Panc1 (cell line): ENCODE measurements at places on chromosomes 11 and 22.

GRCh38 chr11:38990139-38990538, 2392.1 kb upstream of the RAG2 start:
- H3K36me3 ChIP-seq: no peaks in the 10 kb centered on the region
- no peak for DNase-seq
- H3K4me1 ChIP-seq: no peaks in the 10 kb centered on the region
- no peaks in the 10 kb centered on the region for H3K27me3 ChIP-seq
- no peak overlapping the region for H3K27ac ChIP-seq
- H3K4me3 ChIP-seq: no peak overlapping the region

DNA sequence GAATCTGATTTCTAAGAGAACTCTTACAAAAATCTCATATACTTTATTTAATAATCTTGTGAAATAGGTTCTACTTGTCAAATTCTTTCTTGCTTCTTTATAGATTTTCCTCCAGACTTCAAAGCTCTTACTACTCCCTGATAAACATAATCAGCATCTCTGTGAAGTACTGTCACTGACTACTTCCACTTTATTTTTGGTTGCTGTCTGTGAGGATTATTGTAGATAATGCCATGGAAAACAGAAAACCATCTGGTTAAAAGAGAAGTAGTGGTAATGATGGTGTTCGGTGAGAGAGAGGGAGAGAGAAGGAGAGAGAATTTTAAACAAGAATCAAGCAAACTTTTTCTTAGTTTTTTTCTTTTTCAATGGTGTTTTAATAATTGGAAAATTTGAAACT, 152.3 kb downstream of the TMEM135 start:
- H3K36me3 ChIP-seq: no peaks in the 10 kb centered on the region
- H3K27ac ChIP-seq: no peak overlapping the region
- DNase-seq: no peak
- H3K4me1 ChIP-seq: no peaks in the 10 kb centered on the region
- no peak overlapping the region for H3K4me3 ChIP-seq
- no peaks in the 10 kb centered on the region for H3K27me3 ChIP-seq

DNA sequence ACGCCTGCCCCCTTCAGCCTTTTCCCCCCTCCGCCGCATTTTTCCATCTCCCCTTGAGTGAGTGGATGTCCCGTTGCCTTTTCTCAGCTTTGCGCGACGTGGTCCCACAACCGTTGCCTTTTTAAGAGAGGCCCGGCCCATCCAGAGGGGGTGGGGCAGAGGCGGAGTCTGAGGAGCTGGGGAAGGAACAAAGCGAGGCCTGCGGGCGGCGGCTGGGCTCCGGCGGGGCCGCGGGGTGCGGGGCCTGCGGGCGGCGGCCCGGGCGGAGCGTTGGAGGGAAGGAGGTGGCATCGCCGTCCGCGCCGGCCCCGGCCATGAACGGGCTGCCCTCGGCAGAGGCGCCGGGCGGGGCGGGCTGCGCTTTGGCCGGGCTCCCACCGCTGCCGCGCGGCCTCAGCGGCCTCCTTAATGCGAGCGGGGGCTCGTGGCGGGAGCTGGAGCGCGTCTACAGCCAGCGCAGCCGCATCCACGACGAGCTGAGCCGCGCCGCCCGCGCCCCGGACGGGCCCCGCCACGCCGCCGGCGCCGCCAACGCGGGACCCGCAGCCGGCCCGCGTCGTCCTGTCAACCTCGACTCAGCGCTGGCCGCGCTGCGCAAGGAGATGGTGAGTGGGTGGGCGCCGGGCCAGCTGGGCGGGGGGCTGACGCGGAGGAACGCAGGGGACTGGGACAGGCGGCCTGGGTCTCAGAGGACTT, at the start of gene FAM89B:
FAM89B (plus strand) TSS at position 183 of the 696 bp plus-strand sequence; CDS start at position 315, 132 bp downstream.
- H3K4me3 ChIP-seq: peak within 1 kb of the TSS; percentile 93
- H3K36me3 ChIP-seq: no peaks in the 10 kb centered on the region; the same call in 1 of the 2 replicates
- H3K27ac ChIP-seq: peak within 1 kb of the TSS; percentile 88
- H3K27me3 ChIP-seq: no peaks in the 10 kb centered on the region

- no peaks in the 10 kb centered on the region; the same call in 1 of the 2 replicates for H3K27me3 ChIP-seq
- no peaks in the 10 kb centered on the region for H3K4me1 ChIP-seq
- H3K27ac ChIP-seq: no peak overlapping the region
- no peak for DNase-seq
- peak overlapping the region; percentile 29 for H3K4me3 ChIP-seq
- H3K36me3 ChIP-seq: no peaks in the 10 kb centered on the region
These were observed 345.8 kb downstream of the BRD1 start for GRCh38 chr22:49481659-49482399.

DNA sequence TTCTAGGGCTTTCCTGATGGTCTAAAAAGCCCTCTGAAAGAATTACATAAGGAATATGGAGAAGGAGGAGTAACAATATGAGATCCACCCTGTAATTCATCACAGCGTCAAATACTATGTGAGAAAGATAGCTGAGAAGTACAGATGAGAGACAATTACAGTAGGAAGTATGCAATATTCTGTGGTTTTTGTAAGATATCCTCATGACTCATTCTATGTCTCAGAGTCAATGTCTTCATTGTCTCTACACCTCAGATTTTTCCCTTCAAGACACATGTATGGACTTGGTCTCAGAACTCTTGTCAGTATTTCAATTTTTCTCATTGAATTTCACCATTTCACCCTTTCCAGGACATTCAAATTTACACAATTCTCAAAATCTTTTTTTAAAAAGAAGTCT, 343.3 kb upstream of the CTSC start:
- H3K4me1 ChIP-seq: no peaks in the 10 kb centered on the region
- H3K4me3 ChIP-seq: no peak overlapping the region

DNA sequence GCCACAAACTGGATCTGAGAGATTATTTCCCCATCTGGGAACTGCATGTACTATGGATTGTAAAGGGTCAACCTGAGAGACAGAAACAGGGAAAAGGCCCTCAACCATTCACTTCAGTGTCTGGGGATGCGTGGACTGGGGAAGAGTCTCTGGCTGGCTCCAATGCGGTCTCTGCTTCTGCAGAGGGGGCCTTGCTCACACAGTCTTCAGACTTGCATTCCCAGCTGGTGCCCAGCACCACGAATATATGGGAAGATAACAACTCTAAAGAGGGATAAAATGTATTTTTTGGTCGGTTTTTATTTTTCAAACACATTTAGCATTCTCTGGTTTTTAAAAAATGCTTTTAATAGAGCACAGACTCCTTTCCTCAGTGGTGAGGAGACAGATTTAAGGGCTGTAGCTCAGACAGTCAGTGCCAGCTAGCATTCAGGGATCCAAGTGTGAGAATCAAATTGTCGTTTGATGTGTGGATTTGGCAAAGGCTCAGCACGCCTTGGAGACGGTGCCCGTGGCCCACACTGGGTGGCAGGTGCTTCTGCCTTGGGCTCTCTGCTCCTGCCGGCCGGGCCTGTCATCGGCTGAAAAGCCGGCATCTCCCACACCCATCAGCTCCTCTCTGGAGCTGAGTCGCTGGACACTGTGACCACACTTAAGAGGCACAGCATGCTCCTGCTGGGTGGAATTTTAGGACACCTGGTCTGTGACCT, 8.0 kb upstream of the EFCAB6 start:
- H3K4me1 ChIP-seq: no peaks in the 10 kb centered on the region
- no peaks in the 10 kb centered on the region for H3K36me3 ChIP-seq
- H3K4me3 ChIP-seq: no peak overlapping the region

DNA sequence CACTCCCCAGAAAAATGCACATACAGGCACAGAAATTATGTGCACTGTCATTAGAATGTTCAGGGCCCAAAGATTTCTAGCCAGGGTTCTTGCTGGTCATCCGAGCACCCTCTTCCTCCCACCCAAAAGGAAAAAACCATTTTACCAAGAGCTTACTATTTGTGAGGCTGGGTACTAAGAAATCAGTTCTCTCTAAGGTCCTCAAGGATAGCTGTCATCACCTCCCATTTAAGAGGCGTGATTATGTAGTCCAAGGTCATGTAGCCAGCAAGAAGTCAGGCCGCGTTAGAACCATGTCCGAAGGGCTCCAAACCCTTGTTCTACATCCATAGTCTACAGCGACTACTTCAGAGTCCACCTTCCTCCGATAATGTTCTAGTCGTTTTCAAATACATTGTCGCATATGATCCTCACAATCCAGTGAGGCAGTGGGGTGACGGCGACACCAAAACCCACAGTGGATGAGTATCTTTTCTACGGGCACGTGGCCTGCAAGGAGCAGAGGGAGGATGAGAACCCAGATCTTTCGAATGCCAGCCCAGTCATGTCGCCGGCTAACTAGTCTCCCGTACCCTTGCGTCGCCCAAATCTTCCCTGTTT, 634 bp downstream of the TIMM8B start:
- no peaks in the 10 kb centered on the region for H3K27me3 ChIP-seq
- H3K4me3 ChIP-seq: peak overlapping the region; percentile 99
- peak; percentile 28 for DNase-seq
- peaks cover 35% of the 10 kb centered on the region for H3K36me3 ChIP-seq
- peak overlapping the region; percentile 92 for H3K27ac ChIP-seq
- H3K4me1 ChIP-seq: peaks cover 4% of the 10 kb centered on the region

GRCh38 chr11:79465160-79465559, 24.3 kb upstream of the TENM4 start:
- H3K4me1 ChIP-seq: no peaks in the 10 kb centered on the region
- H3K27me3 ChIP-seq: peaks cover 2% of the 10 kb centered on the region; the same call in 1 of the 2 replicates
- no peak for DNase-seq
- no peak overlapping the region for H3K4me3 ChIP-seq
- no peak overlapping the region for H3K27ac ChIP-seq

DNA sequence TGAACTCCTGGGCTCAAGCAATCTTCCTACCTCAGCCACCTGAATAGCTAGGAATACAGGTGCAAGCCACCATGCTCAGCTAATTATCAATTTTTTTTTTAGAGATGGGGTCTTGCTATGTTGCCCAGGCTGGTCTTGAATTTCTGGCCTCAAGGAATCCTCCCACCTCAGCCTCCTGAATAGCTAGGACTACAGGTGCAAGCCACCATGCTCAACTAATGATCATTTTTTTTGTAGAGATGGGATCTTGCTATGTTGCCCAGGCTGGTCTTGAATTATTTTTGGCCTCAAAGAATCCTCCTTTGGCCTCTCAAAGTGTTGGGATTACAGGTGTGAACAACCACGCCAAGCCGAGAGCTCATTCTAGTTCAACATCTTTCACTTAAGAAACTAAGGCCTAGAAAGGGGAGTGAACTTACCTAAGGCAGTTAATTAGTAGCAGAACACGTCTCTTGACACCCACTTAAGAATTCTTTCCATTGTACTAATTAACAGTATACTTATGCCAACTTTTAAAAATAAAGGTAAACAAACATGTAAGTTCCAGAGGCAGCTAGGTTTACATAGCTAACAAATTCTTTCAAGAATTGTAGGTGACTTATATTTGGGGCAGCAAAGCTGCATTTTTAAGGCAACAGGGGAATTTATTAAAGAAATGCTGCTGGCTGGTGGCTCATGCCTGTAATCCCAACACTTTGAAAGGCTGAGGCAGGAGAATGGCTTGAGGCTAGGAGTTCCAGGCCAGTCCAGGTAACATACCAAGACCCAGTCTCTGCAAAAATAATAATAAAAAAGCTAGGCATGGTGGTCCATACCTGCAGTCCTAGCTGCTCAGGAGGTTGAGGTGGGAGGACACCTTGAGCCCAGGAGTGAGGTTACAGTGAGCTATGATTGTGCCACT, 9.6 kb downstream of the ZBED5 start:
- H3K27me3 ChIP-seq: no peaks in the 10 kb centered on the region
- H3K4me1 ChIP-seq: peaks cover 4% of the 10 kb centered on the region; the same call in 1 of the 2 replicates
- peaks cover 14% of the 10 kb centered on the region; the same call in 1 of the 2 replicates for H3K36me3 ChIP-seq
- no peak for DNase-seq

- peaks cover 23% of the 10 kb centered on the region for H3K27me3 ChIP-seq
- no peaks in the 10 kb centered on the region for H3K4me1 ChIP-seq
- DNase-seq: no peak
These were observed 9.3 kb upstream of the FXYD6 start for GRCh38 chr11:117885777-117886176.

- no peaks in the 10 kb centered on the region for H3K27me3 ChIP-seq
- no peaks in the 10 kb centered on the region for H3K36me3 ChIP-seq
- H3K27ac ChIP-seq: no peak overlapping the region
- DNase-seq: no peak
These were observed 2.7 kb upstream of the NXPE1 start for GRCh38 chr11:114562166-114562916.

GRCh38 chr11:96990914-96991313, 601.1 kb downstream of the JRKL start:
- no peak overlapping the region for H3K4me3 ChIP-seq
- DNase-seq: no peak
- H3K4me1 ChIP-seq: no peaks in the 10 kb centered on the region
- H3K27ac ChIP-seq: no peak overlapping the region

DNA sequence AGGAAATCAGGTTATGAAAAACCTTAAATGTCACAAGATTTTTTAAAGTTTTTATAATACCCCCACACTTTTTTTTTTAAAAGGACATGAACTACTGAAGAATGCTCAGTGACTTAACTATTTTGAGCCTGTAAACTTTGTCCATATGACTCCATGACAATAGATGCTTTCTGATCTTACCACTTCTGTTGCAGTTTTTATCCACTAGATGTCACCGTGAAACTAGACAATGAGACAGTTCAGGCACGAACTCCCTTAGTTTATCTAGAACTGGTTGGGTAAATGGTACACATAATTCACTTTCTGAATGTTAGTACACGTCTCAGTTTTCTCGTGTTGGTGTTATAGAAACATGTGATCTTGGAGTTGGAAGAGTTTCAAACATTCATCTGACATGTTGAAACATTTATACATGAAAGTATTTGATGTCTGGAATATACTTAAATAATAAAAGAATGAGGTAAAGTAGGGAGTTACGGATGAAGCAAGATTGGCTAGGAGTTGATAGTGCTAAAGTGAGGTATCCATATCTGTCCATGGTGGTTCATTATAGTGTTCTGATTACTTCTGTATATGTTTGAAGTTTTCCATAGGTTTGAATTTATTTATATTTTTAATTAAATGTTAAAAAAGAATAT, 8.1 kb downstream of the CCDC15 start:
- H3K27me3 ChIP-seq: no peaks in the 10 kb centered on the region
- no peaks in the 10 kb centered on the region for H3K4me1 ChIP-seq
- peak; percentile 78 for DNase-seq
- no peak overlapping the region for H3K27ac ChIP-seq

DNA sequence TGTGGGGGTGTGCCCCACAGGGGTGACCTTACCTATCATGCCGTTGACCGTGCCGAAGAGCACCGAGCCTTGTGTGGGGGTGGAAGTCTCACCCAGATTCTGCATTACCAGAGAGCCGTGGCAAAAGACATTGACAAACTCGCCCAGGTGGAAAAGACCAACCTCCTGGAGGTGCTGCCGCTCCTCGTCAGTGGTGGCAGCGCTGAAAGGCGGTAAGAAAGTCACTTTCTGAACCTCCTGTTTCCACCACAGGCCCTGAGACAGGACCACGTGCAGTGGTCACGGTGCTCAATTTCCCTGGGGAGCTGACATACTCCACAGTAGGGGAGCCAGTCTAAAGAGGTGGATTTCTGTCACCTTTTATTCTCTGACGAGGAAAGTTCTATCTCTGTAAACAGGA, 7.4 kb upstream of the VWCE start:
- H3K27me3 ChIP-seq: no peaks in the 10 kb centered on the region
- no peak overlapping the region for H3K27ac ChIP-seq
- no peak overlapping the region for H3K4me3 ChIP-seq
- no peak for DNase-seq

DNA sequence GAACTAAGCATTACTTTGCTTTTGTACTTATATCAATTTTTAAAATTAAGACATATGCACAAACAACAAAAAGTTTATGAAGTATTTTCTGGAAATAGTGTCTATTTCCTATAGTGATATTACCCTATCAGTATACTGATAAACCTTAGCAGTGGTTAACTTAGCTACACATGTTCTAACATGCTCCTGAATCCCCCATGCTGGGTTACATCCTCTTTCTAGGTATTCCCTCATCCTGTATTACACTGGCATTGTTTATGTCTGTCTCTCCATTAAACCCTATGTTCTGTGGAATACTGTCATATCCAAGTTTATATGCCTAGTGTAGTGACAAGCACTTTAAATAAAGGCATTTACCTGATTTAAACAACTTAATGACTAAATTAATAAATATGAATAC, 1.8 kb upstream of the FAR1 start:
- no peaks in the 10 kb centered on the region for H3K36me3 ChIP-seq
- no peak for DNase-seq
- H3K4me1 ChIP-seq: peaks cover 4% of the 10 kb centered on the region
- H3K27me3 ChIP-seq: peaks cover 8% of the 10 kb centered on the region
- no peak overlapping the region for H3K27ac ChIP-seq
